ENCODE measurements at places on chromosomes 2 and 18. TPM values are rescaled to one million over a fixed set of nuclear protein-coding genes. Genes with fewer than 3 reads are reported as not detected.

Gene ELOA2
- 2.6 TPM for total RNA-seq

Gene KIF5C
- 238 TPM for total RNA-seq

Gene UGT1A10
- total RNA-seq = not detected

Gene PDE11A
- total RNA-seq = 3.8 TPM

Gene SLC9A2
- 0.14 TPM for total RNA-seq

Gene RAD51AP2
- 0.63 TPM for total RNA-seq

Gene LIMS1
- 34.5 TPM for total RNA-seq

Gene SLC66A2
- 14.4 TPM for total RNA-seq

Gene FOXI3
- 0.17 TPM for total RNA-seq

Gene APCDD1
- 10.2 TPM for total RNA-seq

Gene PLEKHH2
- total RNA-seq = 1.2 TPM

Gene GALNT14
- 1.5 TPM for total RNA-seq

Gene RGPD3
- total RNA-seq = 0.38 TPM

All from motor neuron (in vitro differentiated cells).